ENCODE measurements at places on chromosomes 4 and X.
A peak's percentile ranks its signal among the peaks of the same experiment; 100 is the strongest.

- no peak overlapping the region for H3K4me3 ChIP-seq
- no peak overlapping the region for H3K27ac ChIP-seq
These were observed 112.7 kb upstream of the FAM9B start for GRCh38 chrX:9146657-9147056.

DNA sequence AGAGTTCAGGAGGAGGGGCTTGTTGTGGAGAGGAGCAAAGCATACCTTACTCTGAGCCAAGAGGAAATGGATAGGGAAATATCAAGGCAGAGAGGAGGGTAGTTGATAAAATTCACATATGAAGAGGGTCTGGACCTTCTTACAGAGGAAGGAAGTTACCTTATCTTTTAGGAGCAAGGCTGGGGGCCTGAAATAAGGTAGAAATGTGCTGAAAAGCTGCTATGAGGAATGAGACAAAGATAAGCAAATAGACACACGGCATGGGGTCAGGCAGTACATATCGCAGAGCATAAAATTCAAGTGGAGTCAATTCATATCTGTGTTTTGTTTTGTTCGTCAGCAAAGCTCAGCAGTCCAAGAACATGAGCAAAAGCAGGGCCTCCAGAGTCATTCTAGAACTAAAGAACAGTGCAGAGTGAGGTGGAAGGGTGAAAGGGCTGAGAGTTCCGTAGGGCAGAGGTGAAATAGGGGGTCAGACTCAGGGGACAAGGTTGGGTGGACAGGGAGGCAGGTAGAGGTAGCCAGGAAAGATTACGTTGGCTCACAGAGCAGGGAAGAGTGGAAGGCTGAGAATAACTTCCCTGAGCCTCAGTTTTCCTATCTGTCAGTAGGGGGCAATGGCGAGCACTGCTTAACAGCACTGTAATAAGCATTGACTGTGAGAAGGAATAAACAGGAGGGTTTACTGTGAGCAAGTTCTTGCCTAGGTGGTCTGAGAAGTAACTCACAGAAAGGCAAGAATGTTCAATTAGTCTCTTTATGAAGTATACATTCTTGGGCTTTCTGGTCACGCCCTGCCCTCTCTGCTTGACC lies 9.2 kb downstream of the VSIG4 start:
- H3K36me3 ChIP-seq: no peaks in the 10 kb centered on the region
- no peaks in the 10 kb centered on the region for H3K27me3 ChIP-seq
- H3K4me3 ChIP-seq: no peak overlapping the region
- H3K27ac ChIP-seq: no peak overlapping the region
- H3K4me1 ChIP-seq: no peaks in the 10 kb centered on the region

GRCh38 chrX:10722851-10723250 lies 102.5 kb upstream of the MID1 start:
- no peaks in the 10 kb centered on the region for H3K4me1 ChIP-seq
- H3K36me3 ChIP-seq: no peaks in the 10 kb centered on the region
- H3K4me3 ChIP-seq: no peak overlapping the region
- no peaks in the 10 kb centered on the region for H3K27me3 ChIP-seq
- no peak for DNase-seq

DNA sequence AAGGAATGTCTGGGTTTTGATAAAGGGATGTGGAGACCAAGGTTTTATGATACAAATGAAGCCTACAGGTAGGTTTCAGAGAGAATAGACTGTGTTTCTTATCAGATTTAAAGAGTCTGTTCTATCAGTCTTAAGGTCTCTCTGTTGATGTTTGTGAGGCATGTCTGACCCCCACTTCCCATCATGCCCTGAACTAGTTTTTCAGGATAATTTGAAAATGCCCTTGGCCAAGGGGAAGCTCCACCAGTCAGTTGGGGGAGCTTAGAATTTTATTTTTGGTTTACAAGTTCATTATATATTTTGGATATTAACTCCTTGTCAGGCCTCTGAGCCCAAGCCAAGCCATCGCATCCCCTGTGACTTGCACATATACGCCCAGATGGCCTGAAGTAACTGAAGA lies 18.6 kb downstream of the C4orf51 start:
- DNase-seq: no peak
- no peaks in the 10 kb centered on the region for H3K4me1 ChIP-seq
- no peaks in the 10 kb centered on the region for H3K27me3 ChIP-seq
- H3K27ac ChIP-seq: no peak overlapping the region
- H3K36me3 ChIP-seq: no peaks in the 10 kb centered on the region

DNA sequence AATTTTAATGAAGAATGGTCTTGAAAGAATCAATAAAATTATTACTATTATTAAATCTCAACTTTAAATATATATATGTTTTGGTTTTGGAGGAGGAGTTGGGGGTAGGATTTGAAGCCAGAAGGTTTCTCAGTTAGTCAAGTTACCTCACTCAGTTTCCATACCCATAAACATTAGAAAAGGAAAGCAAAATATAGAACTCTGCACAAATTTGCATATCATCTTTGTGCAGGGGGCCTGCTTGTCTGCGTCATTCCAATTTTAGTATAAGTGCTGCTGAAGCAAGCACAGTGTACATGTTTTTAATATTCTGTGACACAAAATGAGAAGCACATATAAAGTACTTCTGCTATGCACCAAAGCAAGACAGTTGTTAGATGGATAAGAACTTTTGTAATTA lies 47.5 kb upstream of the SCRG1 start:
- H3K4me3 ChIP-seq: no peak overlapping the region
- no peak overlapping the region for H3K27ac ChIP-seq
- H3K36me3 ChIP-seq: no peaks in the 10 kb centered on the region
- no peak for DNase-seq
- no peaks in the 10 kb centered on the region for H3K27me3 ChIP-seq
- no peaks in the 10 kb centered on the region for H3K4me1 ChIP-seq

DNA sequence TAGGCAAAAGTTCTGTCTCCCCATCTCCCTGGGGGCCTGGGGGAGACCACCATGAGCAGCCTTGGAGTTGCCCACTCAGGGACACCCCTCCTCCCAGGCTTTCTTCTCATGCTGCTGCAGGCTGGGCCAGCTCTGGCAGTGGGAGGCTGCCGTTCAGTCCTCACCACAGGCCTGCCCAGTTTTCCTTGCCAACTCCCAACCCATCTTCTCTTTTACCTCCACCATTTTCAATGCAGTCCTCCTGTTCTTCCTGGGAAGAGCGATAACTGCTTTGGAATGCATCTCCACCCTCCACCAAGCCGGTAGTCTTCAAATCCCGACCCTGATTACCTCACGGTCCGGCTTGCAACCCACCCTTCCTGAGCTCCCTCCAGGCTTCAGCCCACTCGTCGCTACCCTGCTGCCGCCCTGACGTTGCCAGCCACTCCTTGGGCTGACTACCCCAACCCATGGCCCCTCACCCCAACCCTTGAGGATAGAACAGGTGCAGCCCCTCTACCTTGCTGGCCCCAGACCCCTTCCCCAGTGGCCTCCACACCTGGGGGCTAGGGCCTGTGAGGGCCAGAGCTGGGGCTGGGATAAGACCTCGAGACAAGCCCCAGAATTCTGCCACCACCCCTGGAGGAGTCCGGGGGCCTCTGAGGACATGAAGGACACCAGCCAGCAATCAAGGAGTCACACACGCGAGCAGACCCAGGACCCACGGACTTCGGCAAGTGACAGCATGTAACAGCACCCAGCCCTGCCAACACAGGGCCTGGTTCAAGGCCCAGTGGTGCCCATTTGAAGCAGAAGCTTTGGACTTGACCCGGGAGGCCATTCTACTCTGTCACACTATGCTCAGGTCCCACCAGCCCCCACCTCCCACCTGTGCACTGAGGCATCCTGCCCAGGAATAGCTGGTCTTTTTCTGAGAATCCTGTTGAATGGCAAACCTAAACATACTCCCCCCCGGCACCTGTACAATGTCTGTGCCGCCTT lies 9.2 kb downstream of the WDR1 start:
- peak overlapping the region; percentile 86 for H3K27ac ChIP-seq
- H3K27me3 ChIP-seq: no peaks in the 10 kb centered on the region
- no peak overlapping the region for H3K4me3 ChIP-seq
- peaks cover 63% of the 10 kb centered on the region for H3K36me3 ChIP-seq

DNA sequence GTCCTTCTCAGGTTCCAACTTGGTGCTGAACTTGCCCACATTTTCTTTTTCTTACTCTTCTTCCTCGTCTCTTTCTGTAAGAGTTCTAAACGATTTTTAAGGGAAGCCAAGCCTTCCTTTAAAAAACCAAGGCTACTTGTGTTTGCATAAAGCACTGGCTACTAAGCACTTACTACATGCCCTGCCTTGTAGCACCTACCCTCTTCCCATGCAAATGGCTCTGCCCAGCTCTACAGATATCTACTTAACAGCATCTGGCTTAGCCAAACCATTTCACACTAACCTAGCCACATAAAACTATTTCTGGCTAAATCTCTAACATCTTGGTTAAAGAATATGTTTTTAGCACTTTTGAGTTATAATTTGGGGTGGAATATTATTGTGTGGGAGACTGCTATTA lies 26.9 kb upstream of the ARMCX2 start:
- H3K4me3 ChIP-seq: no peak overlapping the region
- DNase-seq: no peak
- H3K36me3 ChIP-seq: no peaks in the 10 kb centered on the region
- no peaks in the 10 kb centered on the region for H3K27me3 ChIP-seq

Measured in esophagus squamous epithelium (tissue), 5 donors.